ENCODE measurements at places on chromosomes 7 and 10.

- DNase-seq: no peak
Observed at GRCh38 chr10:71975871-71976725, 11.9 kb downstream of the CHST3 start.

GRCh38 chr7:50788382-50788781 is 5.7 kb upstream of the GRB10 start:
- no peak for DNase-seq

DNA sequence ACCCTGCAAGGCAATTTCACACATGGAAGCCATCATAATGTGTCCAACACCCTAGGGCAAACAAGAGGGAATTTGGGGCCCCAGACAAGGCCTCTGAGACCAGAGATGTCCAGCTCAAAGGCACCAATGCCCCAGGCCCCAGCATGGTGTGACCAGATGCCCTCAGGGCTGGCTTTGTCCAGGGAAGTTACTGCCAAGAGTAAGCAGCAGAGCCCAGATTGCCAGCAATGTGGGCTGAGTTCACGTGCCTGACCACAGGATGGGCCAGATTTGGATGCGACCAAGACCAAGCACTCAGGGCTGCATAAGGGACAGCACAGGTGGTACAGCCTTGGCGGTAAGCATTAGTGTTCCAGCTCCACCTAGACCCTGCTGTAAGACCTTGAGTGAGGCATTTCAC is 12.7 kb downstream of the MYOF start:
- DNase-seq: no peak

DNA sequence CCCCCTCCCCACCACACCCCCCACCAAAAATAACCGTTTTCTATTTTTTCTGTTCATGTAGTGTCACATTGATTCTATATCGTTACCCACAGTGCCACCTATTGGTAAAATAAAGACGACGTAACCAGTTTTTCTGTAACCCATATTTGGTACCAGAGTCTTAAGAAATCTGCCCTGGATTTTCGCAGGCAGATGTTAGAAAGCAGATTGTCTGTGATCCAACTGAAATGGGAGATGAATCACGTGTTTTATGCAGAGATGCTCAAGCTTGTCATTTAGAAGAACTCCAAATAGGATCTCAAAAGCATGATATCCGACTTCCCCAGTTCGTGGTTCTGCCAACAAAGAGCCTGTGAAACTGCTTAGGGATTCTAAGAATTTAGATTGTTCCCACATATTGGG is 261.1 kb upstream of the CSTF2T start:
- peak; percentile 67 for DNase-seq

- DNase-seq: no peak
Observed at GRCh38 chr7:50957855-50958254, 175.2 kb upstream of the GRB10 start.

GRCh38 chr10:115402699-115403098 is 309.5 kb downstream of the ATRNL1 start:
- DNase-seq: no peak

DNA sequence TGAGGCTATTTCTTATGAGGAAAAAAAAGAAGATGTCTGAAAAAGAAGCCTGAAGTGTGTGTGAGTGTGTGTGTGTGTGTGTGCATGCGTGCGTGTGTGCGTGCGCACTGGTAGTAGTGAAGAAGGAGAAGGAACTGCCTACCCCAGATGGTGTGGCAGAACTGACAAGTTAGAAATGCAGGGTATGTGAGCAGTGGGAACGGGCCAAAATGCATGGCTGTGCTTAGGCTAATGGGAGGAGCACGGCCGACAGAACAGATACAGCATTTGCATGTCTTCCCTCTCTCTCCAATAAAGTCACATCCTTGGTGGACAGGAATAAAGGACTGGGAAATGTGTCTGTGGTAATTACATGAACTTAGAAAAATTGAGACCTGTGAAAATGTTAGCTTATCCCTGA is 94.3 kb downstream of the IDE start:
- no peak for DNase-seq

DNA sequence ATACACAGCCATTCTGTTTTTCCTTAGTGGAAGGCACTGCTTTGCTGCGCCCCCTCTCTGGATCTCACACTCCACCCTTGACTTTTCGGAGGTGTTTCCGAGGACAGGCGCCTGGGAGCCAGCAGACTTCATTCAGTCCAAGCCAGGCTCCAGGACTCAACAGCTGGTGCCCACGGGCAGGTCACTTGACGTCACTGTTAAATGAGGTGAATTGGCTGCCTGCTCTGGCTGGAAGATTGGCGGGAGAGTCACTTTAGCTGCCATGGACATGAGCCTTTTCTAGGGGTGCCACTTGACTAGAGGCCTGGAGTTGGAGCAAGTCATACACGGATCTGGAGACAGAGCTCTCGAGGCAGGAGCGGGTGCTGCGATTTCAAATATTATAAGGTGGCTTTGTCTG is 3.2 kb downstream of the HTRA1 start:
- DNase-seq: no peak

DNA sequence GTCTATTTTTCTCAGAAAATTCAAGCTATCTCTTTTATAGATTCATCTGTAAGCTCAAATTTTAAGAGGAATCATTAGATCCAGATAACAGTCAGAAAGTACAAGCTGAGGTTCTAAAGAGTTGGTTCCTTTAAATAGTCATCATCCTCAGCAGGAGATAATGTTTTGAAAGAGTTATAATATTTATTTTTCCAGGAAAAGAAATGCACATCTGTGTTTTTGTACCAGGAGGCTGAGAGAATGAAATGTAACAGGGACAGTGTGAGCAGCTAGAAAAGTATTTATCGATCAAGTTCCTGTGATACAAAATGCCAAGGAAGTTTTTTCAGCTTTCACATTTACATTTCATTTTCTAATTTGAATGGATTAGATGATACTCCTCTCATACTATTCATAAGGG is 120.2 kb upstream of the LRRTM3 start:
- no peak for DNase-seq

- no peak for DNase-seq
Observed at GRCh38 chr10:77081481-77081891, 556.1 kb downstream of the KCNMA1 start.

- no peak for DNase-seq
Observed at GRCh38 chr10:76883596-76883995, 754.0 kb downstream of the KCNMA1 start.

DNA sequence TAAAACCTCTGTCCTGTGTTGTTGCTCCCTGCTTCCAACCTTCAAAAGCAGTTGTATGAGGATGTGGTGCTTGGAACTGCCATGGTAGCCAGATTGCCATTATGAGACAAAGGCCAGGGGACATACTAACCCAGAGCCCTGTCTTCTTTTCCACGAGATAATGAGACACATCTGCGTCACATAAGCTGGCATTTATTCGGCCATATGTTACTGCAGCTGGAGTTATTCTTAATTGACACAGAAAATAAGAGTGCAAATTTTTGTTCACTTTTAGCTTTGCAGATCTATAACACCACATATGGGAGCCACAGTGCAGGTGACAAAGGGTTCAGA is 15.5 kb upstream of the PDLIM1 start:
- no peak for DNase-seq

GRCh38 chr7:142629588-142630260 is 119.5 kb upstream of the PRSS1 start:
- DNase-seq: no peak

GRCh38 chr7:105591522-105591921 is 10.2 kb upstream of the EFCAB10 start:
- no peak for DNase-seq

DNA sequence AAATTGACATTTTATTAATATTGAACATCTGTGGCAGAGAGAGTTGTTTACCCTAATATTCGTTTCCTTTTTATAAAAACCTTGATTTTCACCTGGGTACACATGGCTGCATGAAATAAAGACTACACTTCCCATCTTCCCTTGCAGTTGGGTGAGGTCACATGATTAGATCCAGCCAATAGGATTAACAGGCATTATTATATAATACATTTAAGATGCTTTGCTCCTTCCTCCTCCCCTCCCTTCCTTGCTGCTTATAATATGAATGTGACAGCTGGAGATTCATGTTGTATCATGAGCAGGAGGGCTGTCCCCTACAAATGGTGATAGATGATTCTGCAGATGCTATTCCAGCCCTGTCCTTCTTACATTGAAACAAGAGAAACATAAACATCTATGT is 146.6 kb downstream of the SH2D4B start:
- DNase-seq: no peak

GRCh38 chr10:89029785-89030437 is 39.3 kb downstream of the FAS start:
- DNase-seq: peak; percentile 57

DNA sequence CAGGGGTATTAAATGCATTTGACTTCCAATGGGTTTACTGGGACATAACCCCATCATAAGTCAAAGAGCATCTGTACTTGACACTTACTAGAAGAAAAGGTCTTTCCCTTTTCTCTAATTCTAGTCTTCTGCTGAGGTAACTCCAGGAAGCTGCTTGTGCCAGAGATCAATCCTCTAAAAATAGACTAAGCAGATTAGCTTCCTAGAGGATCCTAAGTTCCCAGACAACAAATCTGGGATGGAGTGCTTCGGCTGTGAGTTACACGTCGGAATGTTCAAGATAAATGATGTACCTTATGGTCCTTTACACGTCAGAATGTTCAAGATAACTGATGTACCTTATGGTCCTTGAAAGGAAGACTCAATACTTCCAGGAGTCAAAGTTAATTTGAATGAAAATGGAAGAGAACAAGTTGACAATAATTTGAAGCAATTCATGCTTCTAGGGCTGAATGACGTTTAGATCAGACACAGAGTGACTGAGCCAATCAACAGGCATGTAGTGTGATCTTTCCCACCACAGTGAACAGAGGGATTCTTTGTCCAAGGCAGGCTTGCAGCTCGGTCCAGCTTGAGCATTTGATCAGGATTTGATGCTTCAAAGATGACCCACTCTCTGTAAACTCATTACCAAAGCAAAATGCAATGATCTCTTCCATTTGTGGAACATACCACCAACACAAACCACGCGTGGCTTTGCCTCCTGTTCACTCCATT is 63.8 kb downstream of the SLC37A3 start:
- DNase-seq: no peak

- no peak for DNase-seq
Observed at GRCh38 chr7:73366990-73367389, 39.0 kb downstream of the FKBP6 start.

DNA sequence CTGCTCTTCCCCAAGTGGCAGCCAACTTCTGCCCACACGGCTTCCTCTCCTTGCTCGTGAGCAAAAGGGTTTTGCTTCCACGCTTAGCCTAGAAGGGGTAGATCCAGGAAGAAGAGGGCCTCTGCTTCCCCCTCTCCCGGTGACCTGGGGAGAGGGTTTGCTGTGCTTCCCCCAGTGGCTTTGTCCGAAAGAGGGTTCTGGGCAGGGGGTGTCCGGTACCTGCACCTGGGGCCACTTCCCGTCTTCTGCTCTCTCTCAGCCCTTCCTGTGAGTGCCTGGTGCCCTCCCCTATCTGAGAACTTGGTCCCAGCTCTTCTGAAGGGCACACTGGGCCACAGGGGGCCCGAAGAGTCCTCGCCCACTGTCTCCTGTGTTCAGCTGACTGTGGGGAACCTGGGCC is 11.3 kb downstream of the JAKMIP3 start:
- no peak for DNase-seq

DNA sequence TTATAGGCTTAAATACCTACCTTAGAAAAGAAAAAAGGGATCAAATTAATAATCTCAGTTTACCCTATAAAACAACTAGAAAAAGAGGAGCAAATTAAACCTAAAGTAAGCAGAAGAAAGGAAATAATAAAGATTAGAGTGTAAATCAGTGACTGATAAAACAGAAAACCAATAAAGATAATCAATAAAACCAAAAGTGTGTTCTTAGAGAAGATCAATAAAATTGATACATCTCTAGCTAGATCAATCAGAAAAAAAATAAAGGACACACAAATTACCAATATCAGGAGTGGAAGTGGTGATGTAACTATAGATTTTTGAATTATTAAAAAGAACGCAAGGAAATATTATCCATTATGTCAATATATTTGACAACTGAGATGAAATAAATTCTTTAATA is 69.2 kb upstream of the NAMPT start:
- no peak for DNase-seq

- no peak for DNase-seq
Observed at GRCh38 chr7:46315891-46316290, 394.8 kb upstream of the IGFBP3 start.

- DNase-seq: peak; percentile 5
Observed at GRCh38 chr10:115063701-115064658, 29.2 kb upstream of the ATRNL1 start.

GRCh38 chr7:131159961-131160361 is 167.7 kb upstream of the MKLN1 start:
- DNase-seq: no peak

Data from AG09319 (cell line).